ENCODE measurements at places on chromosomes 2 and 18.

DNA sequence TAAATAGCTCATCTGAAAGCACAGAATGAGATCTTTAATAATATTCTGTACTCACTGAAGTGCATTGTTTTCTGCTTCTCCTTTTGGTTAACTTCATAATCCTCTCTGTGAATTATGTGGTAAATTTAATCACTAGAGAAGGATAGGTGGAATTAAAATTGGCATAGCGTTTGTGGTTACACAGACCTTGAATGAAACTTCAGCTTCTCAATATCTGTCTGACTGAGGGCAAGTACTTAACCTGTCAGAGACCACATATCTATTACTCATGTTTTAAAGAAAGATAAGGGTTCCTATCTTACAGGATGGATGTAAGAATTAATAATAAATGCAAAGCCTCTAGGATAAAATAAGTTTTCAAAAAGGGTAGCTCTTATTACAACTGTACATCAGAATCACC is 861.8 kb downstream of the TRIB2 start:
- DNase-seq = no peak

- no peak for DNase-seq
These were observed 105.5 kb downstream of the CLIP4 start for GRCh38 chr2:29220506-29221270.

GRCh38 chr2:85244828-85245227 is 83.0 kb downstream of the TGOLN2 start:
- no peak for DNase-seq

- no peak for DNase-seq
These were observed 65.5 kb downstream of the CABLES1 start for GRCh38 chr18:23200756-23201155.

DNA sequence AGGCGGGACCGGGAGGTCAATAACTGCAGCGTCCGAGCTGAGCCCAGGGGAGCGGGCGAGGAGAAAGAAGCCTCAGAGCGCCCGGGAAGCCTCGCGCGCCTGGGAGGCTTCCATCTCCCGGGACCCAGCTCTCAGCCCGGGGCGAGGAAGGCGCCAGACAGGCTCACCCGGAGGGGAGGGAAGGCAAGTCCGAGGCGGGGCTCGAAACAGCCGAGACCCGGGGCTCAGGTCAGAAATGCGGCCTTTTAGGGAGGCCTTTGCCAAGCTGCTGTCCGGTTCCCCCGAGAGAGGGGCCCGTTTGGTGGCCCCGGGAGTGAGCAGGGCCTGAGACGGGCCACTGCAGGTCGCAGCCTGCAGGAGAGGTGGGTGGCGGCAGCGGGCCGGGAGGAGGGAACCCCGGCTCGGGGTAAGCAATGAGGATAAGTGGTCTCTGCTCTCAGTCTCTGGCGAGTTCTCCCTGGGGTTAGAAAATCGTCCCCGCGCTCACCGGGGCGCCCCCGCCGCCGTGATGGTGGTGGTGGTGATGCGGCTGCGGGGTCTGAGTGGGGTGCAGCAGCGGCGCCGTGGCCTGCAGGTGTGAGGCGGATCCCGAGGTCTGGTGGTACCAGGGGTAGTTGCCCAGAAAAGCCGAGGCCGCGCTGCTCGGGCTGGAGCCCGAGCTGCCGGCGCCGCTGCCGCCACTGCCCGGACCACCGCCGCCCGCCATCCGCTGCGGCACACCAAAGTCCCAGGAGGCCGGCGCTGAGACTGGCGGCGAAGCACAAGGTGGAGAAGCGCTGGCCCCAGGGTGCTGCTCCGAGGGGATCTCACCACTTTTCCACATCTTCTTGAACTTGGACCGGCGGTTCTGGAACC is 2.4 kb downstream of the DLX2 start:
- no peak for DNase-seq

DNA sequence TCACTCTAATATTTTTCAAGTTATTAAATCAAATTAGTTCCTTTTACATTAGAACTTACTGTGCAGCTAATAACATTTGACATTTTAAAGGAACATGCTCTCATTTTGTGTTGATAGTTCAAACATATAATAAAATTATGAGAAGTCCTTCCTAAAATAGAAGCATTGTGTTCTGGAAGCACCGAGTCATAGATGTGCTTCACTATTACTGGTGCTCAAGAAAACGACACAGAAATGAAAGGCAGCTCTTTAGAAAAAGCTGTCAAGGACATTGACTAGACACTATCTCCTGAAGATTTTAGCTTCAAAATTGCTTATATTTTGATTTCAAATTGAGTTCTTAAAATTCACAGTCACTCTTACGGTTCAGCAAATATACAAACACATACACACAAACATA is 338.3 kb downstream of the NBAS start:
- DNase-seq = no peak

DNA sequence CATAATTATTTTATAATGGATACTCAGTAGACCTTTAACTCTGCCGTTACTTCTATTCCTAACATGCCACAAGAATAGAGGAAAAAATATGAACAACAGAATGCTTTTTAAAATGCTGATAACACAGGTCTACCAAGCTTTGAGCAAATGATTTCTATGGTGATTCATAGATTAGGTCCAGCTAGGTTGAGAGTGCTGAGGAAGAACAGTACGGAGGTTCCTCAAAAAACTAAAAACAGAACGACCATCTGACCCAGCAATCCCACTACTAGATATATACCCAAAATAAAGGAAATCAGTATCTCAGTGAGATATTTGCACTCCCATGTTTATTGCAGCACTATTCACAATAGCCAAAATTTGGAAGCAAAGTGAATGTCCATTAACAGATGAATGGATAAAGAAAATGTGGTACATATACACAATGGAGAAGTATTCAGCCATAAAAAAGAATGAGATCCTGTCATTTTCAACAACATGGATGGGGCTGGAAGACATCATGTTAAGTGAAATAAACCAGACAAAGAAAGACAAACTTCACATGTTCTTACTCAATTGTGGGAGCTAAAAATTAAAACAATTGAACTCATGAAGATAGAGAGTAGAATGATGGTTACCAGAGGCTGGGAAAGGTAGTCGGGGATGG is 111.6 kb upstream of the SERTAD2 start:
- no peak for DNase-seq

GRCh38 chr2:46657042-46657504 is 177.7 kb downstream of the TMEM247 start:
- no peak for DNase-seq

DNA sequence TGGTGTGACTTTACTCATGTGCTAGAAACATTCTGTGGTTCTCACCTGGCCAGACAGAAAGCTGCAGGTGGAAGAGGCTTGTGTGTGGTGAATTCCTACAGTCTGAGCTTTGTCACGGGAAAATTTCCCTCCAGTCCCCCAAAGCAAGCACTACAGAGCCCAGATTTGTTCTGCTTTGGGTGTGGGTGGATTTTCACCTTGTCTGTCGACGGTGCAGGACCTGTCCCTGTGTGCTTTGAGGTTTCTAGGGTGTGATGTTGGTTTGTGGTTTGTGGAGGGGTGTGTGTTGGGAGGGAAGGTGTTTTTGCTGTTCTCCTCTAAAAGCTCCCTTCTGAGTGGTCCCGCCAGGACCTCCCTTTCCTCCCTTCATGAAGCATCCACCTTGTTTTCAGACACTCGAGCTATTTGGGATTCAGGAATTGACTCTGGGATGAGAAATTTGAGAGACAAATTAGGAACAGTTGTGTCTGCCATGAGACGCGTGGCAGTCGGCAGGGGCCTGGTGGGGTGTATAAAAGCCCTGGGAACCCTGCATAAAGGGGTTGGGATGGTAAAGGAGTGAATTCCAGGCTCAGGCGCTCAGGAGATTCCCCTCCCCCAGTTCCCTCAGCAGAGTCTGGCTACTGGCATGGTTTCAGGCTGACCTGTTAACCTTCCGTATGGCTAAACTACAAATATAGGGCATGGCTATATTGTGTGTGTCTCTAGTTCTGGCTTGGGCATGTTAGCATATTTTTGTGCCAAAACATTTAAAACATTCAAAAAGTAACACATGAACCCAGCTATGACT is 65.5 kb downstream of the DGKD start:
- DNase-seq = peak; percentile 21

- DNase-seq = no peak
These were observed 2.5 kb downstream of the ARMC9 start for GRCh38 chr2:231200805-231201474.

GRCh38 chr2:96801005-96801785 is 14.9 kb upstream of the CNNM3 start:
- DNase-seq = peak; percentile 58

- peak; percentile 71 for DNase-seq
These were observed 165.2 kb upstream of the KLF7 start for GRCh38 chr2:207330912-207331311.

DNA sequence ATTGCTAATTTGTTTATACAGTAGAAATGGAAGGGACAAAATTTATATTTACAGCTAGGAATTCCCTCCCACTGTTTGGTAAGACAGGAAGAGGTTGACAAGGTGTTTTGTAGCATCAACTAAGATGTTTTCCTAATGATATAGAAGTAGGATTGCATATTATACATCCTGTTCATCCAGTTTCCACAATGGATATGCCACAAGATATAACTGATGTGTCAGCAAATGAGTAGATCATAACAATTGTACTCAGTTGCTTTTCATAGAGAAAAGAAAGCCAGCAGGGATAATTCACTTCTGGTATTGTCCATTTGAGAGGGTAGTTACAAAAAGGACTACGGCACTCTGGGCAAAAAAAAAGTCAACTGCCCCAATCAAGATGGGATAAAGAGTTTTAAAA is 102.7 kb downstream of the CALCRL start:
- no peak for DNase-seq

GRCh38 chr2:221518935-221519625 is 53.0 kb downstream of the EPHA4 start:
- no peak for DNase-seq

DNA sequence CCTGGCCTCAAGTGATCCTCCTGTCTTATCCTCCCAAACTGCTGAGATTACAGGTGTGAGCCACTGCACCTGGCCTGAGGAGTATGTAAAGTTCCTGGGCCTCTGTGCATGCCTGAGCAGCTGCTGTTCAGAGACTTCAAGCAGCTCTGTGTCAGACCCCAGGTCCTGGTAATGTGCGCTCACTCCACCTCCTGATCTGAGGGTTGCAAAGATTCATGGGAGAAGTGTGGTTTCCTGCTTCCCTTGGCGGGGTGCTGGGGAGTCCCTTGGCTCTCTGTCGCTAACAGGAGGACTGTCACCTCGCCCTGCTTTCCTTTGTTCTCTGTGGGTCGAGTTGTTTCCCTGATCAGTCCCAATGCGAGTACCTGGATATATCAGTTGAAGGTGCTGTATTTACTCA is 8.6 kb upstream of the IL36A start:
- peak; percentile 46 for DNase-seq

GRCh38 chr18:45439851-45440645 is 175.2 kb upstream of the SLC14A2 start:
- DNase-seq = no peak

GRCh38 chr2:78293768-78294167 is 731.7 kb upstream of the REG3G start:
- DNase-seq = no peak

DNA sequence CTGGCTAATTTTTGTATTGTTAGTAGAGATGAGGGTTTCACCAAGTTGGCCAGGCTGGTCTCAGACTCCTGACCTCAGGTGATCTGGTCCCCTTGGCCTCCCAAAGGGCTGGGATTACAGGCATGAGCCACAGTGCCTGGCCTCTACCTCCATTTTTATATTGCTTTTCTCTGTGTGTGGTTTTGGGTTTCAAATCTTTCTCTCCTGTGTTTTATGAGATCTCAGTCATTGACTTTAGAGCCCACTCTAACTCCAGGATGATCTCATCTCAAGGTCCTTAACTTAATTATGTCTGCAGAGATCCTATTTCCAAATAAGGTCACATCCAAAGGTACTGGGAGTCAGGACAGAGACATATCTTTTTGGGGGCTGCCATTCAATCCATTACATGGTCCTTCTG is 24.7 kb downstream of the ARL4C start:
- DNase-seq = no peak

DNA sequence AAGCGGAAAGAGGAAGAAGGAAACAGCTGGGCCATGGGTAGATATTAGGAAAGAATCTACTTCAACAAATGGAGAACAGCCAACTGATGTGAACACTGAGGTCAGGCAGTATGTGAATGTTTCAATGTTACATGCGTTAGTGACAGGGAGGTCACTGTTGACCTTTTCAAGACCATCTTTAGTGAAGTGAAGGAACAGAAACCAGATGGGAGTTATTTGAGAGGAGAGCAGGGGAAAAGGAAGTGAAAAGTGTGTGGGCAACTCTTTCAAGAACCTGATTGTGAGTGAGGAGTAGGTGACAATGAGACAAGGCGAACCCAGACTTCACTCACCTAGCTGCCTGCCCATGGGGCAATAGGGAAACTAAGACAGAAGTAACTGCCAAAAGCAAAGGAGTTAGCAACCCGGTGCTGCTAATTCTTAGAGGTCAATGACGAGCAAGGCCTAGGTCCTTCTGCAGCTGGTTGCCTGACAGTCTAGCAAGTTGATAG is 67.0 kb downstream of the SP3 start:
- no peak for DNase-seq

DNA sequence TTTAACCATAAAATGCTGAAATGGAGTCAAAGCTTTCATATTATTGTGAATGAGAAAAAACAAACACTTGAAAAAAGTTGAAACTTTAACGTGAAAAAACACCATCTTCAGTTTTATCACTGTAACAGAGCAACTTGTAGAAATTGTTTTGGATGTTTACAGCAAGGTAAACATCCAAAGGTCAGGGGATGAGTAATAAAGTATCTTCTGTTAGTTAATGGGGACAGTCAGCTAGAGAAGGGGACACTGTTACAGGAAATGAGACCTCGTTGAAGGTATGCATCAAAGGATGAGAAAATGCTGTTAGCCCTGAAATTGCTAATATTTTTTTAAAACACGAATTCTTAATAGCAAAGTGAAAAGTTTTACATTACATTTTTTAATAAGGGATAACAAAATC is 2.9 kb downstream of the RHBDD1 start:
- no peak for DNase-seq

GRCh38 chr2:73283545-73284295 is 558 bp downstream of the FBXO41 start:
- no peak for DNase-seq

DNA sequence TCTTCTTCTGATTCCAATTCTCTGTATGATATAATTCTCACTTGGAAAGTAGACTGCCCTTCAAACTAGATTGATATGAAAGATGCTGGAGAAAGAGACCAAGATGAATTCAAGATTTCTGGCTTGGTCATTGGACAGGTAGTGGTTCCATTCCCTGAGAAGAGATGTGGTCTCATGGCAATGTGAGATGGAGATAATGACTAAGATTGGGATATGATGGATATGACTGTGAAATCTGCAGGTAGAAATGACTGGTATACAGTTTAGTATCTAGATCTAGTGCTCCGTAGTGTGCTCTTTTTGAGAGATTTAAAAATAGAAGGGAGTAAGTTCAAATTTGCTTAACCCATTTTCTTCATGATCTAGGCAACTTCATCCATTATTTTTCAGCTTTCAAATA is 425.4 kb upstream of the TRIB2 start:
- DNase-seq = no peak

DNA sequence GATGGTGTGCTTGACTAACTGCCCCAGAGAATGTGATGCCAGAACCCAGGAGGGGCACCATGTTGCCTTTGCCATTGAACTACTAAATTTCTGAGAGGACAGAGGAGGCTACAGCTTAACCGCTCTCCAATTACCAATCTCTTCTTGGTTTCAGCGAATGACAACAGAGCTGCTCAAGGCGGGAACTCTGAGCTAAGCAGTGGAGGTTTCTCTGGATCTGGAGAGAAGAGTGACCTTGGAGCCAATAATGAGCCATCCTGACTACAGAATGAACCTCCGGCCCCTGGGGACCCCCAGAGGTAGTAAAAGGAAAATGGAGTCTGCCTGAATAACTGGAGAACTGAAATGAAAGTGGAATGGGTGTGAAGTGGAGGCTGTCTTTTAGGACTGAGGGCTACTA is 53.2 kb downstream of the DIS3L2 start:
- DNase-seq = no peak

Data from stimulated activated CD4-positive, alpha-beta T cell treated with anti-CD3 and anti-CD28 coated beads, Interleukin-12 subunit alpha, Interleukin-12 subunit beta, amount 100 ng/mL, for 48 hours (primary cell).